ENCODE measurements at places on chromosomes 1 and 21.

DNA sequence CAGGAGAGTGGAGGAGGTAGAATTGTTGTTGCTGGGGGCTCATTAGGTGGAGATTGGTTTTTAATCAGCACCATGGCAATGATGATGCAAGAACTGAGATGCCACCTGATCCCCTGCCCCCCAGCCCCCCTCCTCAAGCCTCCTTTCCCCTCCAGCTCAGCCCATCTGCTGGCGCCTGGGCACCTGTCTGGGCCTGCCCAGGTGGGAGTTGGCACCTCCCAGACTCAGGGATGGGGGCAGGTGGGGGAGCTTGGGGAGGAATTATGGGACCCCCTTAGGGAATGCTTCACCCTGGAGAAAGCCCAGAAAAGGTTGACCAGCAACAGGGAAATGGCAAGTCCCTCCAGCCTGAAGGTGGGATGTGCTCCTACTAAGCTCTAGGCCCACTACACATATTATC lies 1.5 kb upstream of the NHLH1 start:
- DNase-seq = no peak

DNA sequence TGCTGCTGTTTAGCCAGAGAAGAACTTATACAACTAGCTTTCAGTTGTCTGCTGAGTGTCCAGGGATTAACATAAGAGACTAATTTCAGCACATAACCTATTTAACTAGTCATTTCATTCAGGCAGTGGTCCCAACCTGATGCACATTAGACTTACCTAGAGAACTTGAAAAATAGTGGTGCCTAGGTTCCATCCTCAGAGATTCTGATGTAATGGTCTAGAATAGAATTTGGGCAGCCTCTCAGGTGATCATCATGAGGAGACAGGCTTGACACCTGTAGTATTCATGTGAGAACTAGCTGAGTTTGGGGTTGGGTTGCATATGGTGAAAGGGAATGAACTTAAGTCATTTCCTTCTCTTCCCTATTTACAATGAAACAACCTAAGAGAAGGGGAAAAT lies 24.8 kb downstream of the CNST start:
- DNase-seq = no peak

DNA sequence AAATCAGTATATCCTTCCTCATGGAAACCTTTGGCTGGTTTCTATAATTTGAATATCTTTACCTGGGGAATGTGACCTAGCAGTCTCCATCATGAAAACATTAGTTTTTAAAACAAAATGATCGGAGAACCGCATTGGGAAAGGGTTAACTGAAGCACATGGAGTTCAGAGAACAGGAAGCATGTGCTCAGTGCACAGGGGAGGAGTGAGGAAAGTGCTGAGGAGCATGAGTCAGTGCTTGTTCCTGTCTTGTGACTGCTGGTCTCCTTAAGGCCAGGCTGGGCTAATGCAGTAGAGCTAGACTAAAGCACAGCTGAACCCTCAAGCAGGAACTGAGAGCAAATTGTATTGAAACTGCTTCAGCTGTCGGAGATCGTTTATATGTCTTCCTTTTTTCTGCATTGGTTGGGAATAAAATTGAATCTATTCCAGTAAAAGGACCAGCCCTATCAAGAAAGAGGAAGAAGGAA lies 5.8 kb downstream of the IFI16 start:
- DNase-seq = no peak

DNA sequence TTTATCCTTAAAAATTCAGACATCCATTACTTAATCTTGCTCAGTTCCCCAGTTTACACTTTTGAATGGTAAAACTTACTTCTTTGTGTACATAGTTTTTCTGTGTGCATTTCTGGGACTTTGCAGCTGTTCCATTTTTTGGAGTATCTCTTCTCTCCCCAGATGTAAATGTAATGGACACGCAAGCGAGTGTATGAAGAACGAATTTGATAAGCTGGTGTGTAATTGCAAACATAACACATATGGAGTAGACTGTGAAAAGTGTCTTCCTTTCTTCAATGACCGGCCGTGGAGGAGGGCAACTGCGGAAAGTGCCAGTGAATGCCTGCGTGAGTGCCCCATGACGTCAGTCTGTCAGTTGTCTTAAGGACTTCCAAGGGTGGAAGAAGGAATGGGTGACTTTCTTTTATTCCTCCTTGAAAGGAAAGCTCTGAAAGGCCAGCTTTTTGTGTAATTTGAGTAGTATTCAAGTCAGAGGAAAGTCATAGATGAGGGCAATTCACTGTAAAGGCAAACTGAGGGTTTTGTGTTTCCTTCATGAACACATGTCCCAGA lies 75.7 kb upstream of the LAMC2 start:
- DNase-seq = no peak

DNA sequence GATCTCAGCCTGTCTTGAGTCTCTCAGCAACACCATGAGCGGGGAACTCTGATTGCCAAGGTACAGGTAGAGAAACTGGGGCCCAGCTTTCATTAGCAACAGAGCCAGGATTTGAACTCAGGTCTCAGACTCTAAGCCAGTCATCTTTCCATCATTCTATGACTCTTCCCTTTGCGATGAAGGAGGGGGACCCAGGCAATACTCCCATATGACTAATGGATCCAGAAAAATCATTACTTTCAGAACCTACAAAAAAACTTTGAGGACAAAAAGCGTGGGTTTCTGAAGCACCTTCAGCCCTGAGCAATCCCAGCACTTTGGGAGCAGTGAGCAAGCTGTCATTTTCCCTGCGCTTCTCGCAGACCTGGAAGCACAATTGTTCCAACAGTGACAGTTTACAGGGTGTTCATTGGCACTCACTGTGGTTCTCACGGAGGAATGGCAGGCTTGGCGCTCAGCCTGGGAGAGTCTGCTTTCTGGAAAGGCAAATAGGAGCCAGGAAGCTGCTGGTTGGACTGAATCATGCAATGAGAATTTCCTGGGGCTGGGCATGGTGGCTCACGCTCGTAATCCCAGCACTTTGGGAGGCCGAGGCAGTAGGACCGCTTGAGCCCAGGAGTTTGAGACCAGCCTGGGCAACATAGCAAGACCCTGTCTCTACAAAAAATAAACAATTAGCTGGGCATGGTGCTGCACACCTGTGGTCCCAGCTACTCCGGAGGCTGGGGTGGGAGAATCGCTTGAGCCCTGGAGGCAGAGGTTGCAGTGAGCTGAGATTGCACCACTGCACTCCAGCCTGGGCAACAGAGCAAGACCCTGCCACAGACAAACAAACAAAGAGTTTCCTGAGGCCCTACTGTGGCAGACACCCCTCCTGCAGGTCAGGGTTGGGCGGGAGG lies 40.1 kb downstream of the SLC2A7 start:
- DNase-seq = no peak

- DNase-seq = no peak
Observed at GRCh38 chr1:178412400-178412770, 84.4 kb downstream of the CLEC20A start.

- no peak for DNase-seq
Observed at GRCh38 chr1:106717591-106717990, 338.9 kb upstream of the PRMT6 start.

- DNase-seq = no peak
Observed at GRCh38 chr1:229640455-229640854, 14.4 kb downstream of the URB2 start.

- DNase-seq = no peak
Observed at GRCh38 chr1:179867493-179868330, 9.9 kb downstream of the TOR1AIP2 start.

DNA sequence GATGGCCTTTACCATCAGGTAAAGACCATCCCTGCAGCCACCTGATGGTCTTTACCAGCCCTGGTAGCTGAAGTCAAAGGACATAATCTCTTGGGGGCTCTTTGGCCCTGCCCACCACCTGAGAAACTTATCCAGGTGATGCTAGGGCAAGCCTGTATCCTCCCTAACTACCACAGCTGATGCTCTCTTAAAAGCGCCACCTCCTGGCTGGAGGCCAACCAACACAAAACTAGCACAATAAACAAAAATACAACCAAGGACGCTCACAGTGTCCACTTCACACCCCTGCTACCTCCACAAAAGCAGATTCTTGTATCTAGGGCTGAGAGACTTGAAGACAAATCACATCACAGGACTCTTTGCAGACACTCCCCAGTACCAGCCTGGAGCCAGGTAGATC lies 357.1 kb upstream of the POU3F1 start:
- no peak for DNase-seq

- DNase-seq = no peak
Observed at GRCh38 chr1:25021591-25022215, 91.6 kb upstream of the RUNX3 start.

- no peak for DNase-seq
Observed at GRCh38 chr1:46690931-46691421, 19.3 kb downstream of the TEX38 start.

GRCh38 chr1:102901996-102902395 lies 206.3 kb downstream of the COL11A1 start:
- no peak for DNase-seq

DNA sequence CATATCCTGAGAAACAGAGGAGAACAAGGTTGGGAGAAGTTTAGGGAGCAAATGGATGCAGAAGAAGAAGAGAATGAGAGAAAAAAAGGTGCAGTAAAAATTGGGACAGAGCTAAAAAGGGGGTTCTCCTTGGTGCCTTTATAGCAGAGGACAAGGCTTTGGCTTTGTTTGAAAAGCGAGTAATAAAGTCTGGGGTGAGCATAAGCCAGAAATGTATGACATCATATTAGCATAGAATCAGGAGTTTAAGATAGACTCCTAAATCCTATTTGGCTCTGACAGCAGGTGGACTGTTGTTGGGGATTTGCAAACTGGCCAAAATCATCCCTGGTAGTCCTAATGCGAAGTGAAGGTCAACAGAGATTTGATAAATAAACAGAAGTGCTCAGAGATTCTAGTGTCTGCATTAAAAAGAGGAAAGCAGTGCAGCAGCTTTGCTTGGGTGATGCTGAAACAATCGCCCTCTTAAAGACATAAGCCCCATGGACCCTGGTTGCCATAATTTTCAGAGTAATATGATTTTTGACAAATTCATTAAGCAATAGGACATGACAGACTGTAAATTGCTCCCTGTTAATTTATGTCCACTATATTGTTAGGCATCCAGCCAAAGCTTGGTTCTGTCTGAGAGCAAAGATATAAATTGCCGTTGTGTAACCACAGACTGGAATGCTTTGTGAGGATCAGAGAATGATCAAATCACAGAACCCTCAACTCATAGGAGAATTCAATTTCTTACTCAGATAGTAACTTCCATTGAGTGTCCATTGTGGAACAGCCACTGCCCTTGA lies 385.0 kb upstream of the NFIA start:
- no peak for DNase-seq

GRCh38 chr1:214615109-214615508 lies 12.1 kb downstream of the CENPF start:
- DNase-seq = no peak

DNA sequence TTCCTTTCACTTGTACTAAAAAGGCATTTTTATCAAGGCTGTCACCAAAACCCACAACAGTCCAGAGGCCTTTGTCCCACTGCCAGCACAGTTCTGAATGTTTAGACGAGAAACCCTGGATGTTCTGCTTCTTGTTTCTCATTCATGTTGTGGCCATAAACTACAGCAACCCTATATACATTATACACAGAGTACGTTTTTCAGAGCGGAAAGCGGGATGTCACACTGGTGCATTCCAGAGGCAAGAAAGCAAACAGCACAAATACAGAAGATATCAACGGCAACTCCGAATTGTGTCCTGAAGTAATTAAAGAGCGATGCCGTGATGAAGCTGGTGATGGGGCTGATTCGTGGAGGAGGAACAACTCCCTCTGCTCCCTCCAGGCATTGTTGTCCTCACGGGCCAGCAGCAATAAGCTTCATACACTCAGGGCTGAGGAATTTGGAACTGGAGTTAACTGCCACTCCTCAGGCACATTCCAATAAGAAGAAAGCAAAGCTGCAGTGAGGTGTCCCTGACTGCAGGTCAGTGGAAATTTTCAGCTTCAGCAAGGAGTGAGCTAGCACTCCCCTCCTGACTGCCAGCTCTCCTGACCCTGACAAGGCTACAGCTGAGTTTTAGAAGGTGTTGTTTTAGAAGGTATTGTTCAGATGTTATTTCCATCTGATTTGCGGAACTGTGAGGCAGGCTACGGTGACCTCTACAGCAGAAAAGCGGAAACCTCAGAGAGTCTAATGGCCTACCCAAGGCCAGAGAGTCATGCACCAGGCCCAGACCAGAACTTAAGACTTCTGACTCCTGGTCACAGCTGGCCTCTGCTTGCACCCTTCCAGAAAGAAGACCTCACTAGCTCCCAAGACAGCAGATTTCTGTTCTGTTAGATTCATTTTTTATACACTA lies 149.0 kb downstream of the TGFBR3 start:
- no peak for DNase-seq

- no peak for DNase-seq
Observed at GRCh38 chr1:227937838-227938145, 9.9 kb downstream of the WNT9A start.

GRCh38 chr1:95096218-95096841 lies 20.8 kb upstream of the TLCD4 start:
- DNase-seq = no peak

Measured in left forelimb (tissue), 1 donor.